Activated CD4-positive, alpha-beta T cell treated with anti-CD3 and anti-CD28 coated beads, Interleukin-2, amount 50 U/mL, for 24 hours (primary cell): ENCODE measurements at places on chromosomes 4 and X.

- no peak for DNase-seq
Observed at GRCh38 chrX:15998350-15998749, 125.0 kb upstream of the GRPR start.

- no peak for DNase-seq
Observed at GRCh38 chr4:26451597-26451996, 38.7 kb downstream of the CCKAR start.

GRCh38 chr4:121073004-121073435 lies 685 bp upstream of the NDNF start:
- no peak for DNase-seq

DNA sequence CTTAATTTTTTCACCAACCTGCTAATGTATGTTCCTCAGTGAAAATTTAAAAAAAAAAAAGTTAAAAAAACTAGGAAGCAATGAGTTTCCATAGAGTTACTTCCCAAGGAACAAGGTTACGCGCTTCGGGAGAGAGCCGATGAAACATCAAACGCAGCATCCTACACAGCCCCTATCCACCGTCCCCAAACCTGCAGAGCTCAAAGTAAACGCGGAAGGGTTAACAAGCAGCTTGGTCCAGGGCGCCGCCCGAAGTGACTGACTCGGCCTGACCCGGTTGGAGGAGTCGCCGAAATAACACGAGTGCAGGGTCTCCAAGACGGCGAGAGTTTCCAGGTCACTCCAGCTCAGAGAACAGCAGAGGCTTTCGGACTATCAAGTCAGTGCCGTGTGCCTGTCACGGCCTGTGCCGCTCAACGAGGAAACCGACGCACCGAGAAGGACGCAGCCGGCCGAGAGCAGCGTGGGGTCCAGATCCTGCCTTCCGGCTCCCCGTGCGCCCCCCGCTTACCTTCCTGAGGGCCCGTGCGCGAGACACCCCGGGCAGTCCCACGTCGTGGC lies 512 bp downstream of the NOP14 start:
- no peak for DNase-seq

GRCh38 chr4:140851032-140851636 lies 94.9 kb upstream of the TBC1D9 start:
- DNase-seq = no peak

DNA sequence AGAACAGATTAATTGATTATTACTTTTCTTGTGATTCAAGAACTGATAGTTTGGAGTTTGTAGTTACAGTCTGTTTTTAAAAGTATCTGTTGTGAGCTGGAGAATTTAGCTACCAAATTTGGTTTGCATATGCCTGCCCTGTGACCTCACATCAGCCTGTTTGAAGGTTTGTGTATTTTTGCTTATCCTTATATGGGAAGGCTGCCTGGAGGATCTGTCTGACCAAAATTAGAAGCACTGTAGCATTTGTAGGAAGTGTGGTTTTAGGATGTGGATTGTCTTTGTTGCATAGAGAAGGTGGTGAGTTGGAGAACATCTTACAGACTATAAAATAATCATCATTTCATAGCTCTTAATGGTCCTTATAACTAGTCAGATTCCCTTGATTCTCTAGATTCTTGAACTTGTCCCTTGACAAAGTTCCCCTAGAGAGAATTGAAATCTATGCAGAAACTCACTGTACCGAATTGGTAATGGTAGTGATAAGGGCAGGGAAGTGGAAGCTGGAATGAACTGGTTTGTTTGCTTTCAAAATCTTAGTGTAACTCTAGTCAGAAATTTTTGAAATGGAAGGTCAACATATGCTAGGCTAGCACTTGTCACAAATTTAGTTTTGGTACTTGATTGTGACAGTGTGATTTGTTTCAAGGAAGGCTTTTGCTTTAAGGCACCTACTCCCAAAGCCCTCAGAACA lies 57.3 kb downstream of the SH3BGRL start:
- DNase-seq = no peak

- DNase-seq = no peak
Observed at GRCh38 chrX:55389376-55389775, 62.6 kb upstream of the MAGEH1 start.

GRCh38 chrX:40402831-40403533 lies 177.8 kb upstream of the ATP6AP2 start:
- no peak for DNase-seq

GRCh38 chr4:84024405-84024804 lies 474.7 kb downstream of the NKX6-1 start:
- DNase-seq = no peak

- no peak for DNase-seq
Observed at GRCh38 chr4:168451331-168451730, 29.0 kb downstream of the DDX60L start.

DNA sequence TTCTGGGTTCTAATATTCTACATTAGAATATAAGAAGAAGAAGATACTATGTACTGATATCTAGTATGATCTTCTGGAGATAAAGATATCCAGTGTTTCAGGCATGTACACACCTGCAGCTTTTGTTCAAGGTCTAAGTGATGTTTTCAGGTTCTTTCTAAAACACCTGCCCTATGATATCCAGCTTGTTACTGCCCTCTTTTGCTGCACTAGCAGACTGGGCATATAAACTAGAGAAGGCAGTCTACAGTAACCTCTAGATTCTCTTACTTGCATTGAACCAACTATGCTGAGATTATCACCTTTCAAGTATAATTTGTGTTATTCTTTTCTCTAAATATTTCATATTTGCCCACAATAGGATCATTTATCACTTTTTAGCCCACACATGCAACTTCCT lies 1.9 kb upstream of the FRYL start:
- no peak for DNase-seq

DNA sequence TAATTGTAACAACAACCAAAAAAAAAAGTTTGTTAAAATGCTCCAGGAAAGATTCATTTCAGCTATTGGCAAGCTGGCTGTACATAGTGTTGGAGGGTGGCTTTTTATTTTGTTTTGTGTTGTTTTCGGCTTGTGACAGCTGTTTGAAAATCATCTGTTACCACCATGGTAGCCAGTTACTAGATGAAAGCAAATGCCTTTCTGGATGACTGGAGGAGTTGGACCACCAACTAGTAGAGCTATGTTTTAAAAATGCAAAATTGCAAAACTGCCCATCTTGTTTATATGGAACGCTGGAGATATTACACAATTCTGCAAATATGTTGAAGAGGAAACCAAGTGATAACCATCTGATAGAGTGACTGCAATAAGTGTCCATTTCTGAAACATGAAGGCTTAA lies 53.2 kb upstream of the TNIP3 start:
- DNase-seq = no peak

- no peak for DNase-seq
Observed at GRCh38 chrX:32408389-32408788, 803.0 kb downstream of the DMD start.

DNA sequence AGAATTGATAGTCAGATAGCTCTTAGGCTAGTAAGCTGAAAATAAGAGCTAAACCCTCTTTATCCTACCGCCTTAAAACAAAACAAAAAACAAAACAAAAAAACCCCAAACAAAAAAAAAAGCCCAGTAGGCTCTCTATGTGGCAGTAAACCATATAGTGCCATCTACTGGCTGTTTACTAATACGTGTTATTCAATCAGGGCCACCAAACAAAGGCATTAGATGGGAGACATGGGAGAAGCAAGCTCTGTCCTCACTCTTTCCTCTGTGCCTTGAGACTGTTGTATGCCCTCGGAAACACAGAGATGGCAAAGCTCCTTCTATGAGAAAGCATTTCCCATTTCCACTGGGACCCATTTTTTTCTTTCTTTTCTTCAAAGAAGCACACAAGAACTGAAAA lies 148.8 kb upstream of the MID1 start:
- no peak for DNase-seq

DNA sequence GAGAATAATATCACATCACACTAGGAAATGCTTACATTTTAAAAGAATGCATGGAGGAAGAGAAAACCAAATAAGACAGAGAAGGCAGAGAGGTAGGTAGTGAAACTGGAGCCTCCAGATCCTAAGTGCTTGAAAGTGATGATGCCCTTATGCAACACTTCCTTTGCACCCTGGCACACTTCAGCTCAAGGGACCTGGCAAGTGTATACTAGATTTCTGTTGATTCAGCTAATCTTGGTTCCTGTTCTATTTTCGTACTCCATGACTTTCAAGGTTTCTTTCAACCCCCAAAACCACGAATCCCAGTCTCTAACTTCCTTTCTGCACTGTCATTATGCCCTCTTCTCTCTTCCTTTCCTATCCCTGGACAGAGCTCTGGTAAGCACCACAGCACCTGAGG lies 36.9 kb upstream of the SH3KBP1 start:
- no peak for DNase-seq

- no peak for DNase-seq
Observed at GRCh38 chrX:121456315-121456714, 408.9 kb downstream of the GLUD2 start.

DNA sequence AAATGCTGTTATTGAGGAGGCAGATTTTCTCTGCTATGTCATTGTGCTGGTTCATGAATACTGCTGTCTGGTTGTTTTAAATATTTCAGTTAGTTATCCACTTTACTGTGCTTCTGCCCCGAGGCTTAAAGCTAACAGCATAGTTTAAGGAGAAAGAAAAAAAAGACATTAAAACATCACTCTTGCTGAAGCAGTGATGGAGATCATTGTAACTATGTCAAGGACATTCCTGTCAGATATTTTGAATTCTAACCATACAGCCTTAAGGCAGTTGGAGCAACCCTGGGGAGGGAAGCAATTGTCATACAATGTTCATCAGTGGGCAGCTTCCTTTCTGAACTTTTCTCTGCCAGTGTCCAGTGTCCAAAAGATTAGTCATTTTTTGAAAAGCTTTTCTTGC lies 199.0 kb upstream of the DDX53 start:
- no peak for DNase-seq

- no peak for DNase-seq
Observed at GRCh38 chr4:32684160-32684559, 1964.0 kb downstream of the PCDH7 start.

DNA sequence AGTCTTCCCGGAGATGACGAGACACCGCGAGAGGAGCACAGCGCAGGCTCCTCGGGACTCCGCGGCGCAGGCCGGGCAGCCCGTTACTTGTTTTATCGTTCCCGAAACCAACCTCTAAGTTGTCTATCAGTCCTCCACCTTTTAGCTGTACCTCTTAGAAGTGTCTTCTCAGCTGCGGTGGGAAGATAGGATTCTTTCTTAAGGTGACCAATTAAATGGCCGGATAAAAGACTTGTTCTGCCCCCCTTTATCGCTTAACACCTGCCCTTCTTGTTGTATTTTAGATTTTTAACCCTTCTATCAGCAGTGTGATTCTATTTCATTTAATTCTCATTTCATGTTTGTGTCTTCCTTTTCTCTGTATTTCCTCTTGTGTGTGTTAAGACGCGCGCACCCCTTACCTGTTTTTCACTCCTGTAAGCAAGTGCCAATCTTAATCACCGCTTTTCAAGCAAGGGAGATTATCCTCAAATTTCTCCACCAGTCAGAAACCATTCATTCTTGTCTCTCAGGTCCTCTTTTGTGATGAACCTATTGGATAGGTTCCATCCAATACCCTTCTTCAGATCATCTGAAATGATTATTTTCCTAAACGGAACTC lies at the start of gene SLC9B2:
Gene SLC9B2, minus strand, starts transcription at position 15 of the 601 bp plus-strand sequence. CDS start 9,211 bp downstream, outside the sequence.
- no peak for DNase-seq

DNA sequence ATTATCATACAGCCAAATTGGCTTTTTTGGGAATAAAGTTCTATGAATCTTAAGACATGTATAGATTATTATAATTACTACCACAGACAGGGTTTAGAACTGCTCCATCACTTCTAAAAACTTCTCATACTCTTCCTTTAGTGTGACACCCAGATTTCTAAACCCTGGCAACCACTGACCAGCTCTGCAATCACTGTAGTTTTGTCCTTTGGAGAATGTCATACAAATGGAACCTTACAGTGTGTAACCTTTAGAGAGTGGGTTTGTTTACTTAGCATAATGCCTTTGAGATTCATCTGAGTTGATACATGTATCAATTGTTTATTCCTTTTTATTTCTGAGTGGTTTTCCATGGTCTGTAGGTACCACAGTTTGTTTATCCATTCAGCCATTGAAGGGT lies 95.0 kb downstream of the TMEM164 start:
- DNase-seq = no peak

- DNase-seq = no peak
Observed at GRCh38 chr4:163681208-163681821, 186.8 kb downstream of the TMA16 start.

- DNase-seq = no peak
Observed at GRCh38 chr4:8220661-8221450, 21.8 kb downstream of the SH3TC1 start.

- DNase-seq = no peak
Observed at GRCh38 chr4:171924746-171925376, 111.7 kb downstream of the GALNTL6 start.

DNA sequence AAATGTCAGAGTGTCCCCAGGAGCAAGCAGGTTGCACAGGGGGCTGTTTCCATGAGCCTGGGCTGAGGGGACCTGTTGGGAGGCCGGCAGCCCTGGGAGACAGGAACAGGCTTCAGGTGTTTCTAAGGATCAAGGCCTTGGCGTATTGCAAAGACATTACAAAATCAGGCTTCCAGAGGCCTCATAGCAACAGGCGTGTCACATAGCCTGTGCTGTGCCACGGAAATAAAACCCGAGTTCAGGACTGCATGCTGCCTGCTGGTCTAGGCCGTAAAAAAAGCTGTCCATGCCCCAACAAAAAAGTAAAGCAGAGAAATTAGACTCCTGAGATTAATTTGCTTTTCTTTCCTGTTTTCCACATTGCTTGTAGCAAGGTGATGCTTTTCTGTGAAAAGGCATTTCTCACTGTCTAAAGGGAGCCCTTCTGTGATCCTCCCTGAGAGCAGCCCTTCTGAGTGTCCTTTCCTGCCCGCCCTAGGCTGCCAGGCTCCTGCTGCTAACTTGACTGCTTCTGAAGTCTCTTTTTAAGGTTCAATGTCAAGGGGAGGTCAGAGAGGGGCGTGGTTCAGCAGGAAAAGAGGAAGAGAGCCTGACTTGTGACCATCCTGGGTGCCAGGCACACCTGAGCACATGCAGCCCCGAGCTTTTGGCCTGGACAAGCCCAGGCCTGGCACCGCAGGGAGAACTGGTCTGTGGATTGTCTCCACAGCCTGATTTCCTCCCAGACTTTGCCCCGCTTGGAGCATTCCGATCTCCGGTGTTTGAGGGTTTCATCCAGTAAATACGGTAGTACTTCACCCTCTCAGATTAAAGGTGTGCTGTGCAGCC lies 21.3 kb downstream of the SHROOM2 start:
- no peak for DNase-seq

DNA sequence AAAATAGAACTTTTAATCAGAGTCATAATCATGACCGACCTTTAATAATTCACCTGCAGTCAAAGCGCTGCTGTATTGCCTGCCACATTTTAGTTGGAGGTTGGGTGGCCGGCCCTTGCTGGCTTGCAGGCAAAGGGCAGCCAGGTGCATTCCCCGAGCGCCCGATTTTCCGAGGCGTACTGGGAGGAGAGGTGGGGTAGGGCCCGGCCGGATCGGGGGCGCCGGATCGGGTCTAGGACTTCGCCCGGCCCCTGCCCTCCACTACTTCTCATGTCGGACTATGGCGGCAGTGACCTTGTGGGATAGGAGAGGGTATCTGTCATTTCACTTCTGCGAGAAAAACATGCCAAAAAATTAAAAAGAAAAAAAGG lies 2.5 kb upstream of the RS1 start:
- no peak for DNase-seq

GRCh38 chr4:5757091-5757490 lies 46.1 kb downstream of the EVC start:
- no peak for DNase-seq

GRCh38 chr4:123233136-123233768 lies 163.3 kb upstream of the SPRY1 start:
- no peak for DNase-seq
